ENCODE measurements at places on chromosomes 13 and 19.

DNA sequence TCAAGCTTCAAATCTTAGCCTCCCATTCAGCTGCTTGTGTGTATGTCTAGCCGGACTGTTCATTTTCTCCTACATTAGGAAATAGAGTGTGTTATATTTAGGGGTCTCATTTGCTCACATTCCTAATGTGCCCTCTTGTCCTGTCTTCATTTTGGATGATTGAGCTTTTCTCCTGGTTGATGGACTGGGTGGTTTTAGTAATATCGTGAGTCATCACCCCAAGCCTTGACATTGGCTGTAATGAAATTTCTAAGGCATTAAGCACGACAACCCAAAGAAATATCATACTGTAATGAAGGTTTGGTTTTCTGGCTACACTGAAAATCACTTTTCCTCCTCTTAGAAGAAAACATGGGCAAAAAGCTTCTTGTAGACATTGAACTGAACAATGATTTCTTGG lies 110.7 kb upstream of the WASF3 start:
- no peak for DNase-seq

- DNase-seq: no peak
These were observed 1.2 kb downstream of the CNN2 start for GRCh38 chr19:1027650-1028061.

DNA sequence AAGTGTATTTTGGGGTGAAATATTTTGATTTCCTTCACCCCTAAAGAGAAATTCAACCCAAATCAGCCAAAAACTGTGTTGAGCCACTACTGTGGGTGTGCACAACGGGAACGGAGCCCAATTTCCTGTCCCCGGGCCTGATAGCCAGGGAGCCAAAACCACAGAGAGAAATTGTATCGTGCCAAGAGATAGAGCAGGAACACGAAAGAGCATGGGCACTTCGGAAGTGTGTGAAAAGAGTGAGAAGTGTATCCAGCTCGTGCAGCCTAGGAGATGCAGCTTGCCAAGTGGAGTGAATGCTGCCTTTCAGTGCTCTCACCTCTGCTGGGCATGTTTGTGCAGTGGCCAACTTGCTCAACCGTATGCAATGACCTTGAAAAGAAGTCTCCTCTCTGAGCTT lies 19.4 kb upstream of the PLEKHF1 start:
- peak; percentile 80 for DNase-seq

DNA sequence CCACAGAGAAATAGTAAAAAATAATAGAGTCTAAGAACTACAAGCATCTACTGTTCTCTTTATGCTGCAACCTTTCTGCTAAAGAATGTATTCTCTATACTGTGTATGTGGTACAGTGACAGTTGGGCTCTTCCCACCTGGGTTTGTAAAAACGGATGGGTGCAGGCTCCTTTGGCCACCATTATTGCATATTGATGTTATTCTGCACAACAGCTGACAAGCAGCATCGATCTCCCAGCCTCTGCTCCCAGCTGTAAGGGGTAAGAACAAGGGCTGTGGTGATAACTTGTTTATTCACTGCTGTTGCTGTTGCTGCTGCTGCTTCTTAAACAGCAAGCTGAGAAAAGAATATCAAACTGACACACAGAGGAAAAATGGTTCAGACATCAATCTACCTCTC lies 56.1 kb downstream of the KCNRG start:
- no peak for DNase-seq

DNA sequence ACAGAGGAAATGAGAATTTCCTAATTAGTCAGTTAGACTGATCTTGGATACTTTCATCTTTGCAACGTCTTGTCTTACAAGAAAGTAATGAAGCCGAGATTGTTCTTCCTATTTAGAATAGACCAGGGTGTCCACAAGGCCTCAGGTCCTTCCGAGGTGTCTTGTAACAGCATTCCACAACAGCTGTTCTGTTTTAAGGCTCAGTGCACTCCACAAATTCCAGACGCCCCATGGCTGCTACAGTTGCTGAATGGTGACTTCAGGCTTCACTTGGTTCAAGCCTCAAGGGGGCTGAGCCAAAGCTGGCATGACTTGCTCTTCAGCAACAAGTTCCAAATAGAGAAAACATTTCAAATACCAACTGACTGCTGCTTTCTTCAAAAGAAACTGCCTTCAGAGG lies 143.4 kb downstream of the SHISA2 start:
- no peak for DNase-seq

DNA sequence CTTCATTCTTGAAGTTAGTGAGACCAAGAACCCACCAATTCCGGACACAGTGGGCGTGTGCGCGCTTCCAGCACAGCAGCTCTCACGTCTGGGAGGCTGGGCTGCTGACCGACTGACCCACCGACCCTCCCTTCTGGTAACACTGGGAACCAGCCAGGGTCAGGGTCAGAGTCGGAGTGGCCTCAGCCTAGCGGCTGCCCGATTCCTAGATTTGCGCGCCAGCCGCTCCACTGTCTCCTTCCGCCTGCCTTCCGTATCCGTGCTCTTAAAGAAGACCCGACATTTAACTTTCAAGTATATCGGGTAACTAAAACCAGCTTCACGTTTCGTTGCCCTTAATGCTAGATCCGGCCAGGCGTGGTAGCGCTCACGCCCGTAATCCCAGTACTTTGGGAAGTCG lies 41.1 kb downstream of the SERP2 start:
- no peak for DNase-seq

DNA sequence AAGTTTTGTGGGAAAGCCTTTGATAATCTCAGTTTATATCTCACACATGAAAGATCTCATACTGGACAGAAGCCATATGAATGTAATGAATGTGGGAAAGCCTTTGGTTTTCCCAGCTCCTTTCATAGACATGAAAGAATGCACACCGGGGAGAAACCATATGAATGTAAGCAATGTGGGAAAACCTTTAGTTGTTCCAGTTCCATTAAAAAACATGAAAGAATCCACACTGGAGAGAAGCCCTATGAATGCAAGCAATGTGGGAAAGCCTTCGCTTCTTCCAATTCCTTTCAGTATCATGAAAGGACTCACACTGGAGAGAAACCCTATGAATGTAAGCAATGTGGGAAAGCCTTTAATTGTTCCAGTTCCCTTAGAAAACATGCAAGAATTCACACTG lies 54.8 kb downstream of the ZNF627 start:
- DNase-seq: no peak

DNA sequence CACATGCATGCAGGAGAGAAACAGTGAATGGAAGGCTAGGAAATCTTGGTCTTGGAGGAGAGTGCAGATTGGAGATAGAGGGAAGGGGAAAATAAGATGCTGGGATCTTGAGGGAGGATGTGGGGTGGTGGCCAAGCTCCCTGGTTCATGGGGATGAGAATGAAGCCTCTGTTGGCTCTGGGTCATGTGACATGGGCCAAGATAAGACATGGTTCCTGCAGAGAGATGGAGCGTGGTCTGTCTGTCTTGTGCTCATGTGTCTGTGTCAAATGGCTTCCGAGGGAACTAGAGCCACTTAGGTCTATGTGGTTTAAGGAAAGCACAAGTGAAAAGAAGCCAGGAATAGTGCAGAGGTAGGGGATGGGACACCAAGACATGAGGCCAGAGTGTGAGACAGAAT lies 30.8 kb upstream of the FFAR2 start:
- DNase-seq: peak; percentile 2

- no peak for DNase-seq
These were observed 1404.8 kb downstream of the SLITRK1 start for GRCh38 chr13:82477436-82477835.

GRCh38 chr13:46321494-46322225 lies 65.4 kb downstream of the RUBCNL start:
- no peak for DNase-seq

DNA sequence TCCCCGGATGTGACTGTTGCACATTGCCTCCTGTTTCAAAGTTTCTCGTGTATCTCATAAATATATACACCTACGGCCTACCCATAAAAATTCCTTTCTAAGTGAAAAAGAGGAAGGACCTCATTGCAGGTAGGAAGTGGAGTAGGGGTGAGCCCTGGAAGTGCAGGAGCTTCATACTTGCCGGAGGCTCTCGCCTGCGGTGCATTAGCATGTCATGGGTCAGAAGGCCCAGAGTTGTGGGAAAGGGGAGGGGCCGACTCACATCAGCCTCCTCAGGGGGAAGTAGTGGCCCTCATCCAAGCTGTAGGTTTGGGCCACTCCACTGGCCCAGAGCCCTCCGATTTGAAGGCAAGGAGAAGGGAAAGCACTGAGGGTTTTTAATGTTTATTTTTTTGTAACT lies 26.0 kb upstream of the IRS2 start:
- DNase-seq: no peak

DNA sequence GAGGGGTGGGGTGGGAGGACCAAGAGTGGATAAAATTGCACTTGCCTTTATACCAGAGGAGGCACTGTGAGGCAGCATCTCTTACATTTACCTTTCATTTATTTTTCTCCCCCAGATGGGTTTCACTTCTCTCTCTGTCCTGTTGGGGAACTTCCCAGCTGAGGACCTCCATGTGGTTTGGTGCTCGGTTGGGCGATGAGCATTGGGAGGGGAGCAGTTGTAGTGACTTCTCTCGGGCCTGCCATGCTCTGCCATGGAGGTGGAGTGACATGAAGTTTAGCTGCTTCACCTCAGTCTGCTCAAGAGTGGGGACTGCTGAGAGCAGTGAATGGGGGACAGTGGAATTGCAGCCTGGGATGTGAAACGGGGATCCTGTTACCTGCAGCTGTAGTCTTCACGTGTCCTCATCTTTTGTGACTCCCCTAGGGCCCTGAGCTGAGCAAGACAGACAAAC lies 23.1 kb upstream of the CXCL17 start:
- no peak for DNase-seq

- DNase-seq: no peak
These were observed 446.4 kb downstream of the COG6 start for GRCh38 chr13:40101708-40102359.

- DNase-seq: no peak
These were observed 387.3 kb downstream of the LIG4 start for GRCh38 chr13:107827840-107828549.

DNA sequence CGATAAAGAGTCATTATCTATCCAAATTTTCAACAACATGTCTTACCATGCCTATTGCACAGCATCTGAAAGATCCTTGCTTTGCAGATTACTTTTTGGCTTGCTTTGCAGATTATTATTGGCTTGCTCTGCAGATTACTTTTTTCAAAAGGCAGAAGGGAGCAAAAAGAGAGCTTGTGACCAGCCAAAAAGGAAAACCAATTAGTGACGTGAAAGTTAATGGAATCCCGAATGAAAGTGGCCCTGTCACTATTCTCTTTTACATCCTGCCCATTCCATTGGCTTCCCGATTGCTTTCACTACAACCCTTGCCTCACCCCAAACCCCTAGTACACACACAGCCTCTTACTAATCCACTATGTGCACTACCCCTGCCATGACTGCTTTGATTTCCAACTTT lies 81.3 kb downstream of the LHFPL6 start:
- no peak for DNase-seq

- no peak for DNase-seq
These were observed 37.0 kb upstream of the NANOS3 start for GRCh38 chr19:13839938-13840304.

DNA sequence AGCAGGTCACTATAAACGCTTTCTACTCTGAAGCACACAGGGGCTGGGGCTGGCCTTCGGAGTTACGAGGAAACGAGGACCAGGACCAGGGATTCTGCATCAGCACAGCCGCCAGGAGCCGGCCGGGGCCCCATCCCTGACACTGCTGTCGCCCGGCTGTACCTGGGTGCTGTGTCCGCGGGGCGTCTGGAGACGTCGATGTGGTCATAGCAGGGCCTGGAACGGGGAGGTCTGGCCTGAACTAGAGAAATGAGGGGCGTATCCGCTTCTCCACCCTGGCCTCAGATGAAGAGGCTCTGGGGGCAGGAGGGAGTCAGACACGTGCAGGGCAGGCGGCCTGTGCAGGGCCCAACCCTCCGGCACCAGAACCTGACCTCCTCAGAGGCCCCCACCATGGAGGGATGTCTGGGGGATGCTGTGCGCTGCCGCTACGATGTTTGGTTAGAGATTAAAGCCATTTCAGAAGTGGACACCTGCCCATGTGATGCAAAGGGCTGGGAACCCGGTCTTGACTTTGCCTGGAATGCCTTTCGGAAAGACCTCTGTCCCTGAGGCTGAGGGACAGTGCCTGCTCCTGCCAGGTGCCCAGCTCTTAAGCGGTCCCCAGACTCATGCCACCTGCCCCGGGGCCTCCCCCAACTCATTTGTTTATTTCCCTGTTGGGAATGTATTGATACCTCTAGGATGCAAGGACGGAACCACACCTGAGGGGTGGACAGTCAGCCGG lies 21.4 kb downstream of the GAS6 start:
- peak; percentile 67 for DNase-seq

DNA sequence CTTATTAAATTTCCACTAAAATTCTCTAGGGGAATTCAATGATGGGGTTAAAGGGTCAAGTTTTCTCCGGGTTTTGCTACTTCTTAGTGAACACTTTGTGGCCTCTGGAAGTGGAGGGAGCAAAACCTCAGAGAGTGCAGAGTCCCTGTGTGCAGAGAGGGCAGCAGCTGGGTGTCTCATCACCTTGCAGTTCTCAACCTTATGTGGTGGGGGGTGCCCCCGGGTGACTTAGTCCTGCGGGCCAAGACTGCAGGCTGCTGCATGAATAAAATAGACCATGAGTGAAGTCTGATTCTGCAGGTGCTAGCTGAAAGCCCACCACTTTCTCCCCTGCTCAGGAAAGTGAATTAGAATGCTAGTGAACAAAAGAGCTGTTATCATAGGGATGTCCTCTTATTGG lies 191.6 kb downstream of the DLEU7 start:
- no peak for DNase-seq

- DNase-seq: no peak
These were observed 32.1 kb downstream of the CERS1 start for GRCh38 chr19:18863843-18864362.

GRCh38 chr13:30175166-30175565 lies 132.2 kb downstream of the KATNAL1 start:
- no peak for DNase-seq

DNA sequence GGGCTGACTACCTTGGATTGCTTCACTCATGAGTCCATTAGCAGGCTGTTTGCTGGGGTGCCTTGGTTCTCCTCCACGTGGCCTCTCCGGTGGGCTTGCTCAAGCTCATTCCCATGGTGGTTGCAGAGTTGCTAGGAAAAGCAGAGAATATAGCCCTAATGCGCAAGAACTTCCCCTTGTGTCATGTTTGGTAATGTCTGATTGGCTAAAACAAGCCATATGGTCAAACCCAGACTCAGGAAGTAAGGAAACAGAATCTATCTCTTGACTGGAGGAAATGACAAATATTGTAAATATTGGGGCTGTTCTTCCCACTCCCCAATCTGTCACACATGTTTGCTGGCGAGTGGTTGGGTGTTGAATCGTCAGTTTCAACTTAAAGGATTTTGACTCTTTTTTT lies 12.1 kb downstream of the NFILZ start:
- DNase-seq: no peak

All from posterior vena cava (tissue), 2 donors.